ENCODE measurements at places on chromosomes 5 and 9.

DNA sequence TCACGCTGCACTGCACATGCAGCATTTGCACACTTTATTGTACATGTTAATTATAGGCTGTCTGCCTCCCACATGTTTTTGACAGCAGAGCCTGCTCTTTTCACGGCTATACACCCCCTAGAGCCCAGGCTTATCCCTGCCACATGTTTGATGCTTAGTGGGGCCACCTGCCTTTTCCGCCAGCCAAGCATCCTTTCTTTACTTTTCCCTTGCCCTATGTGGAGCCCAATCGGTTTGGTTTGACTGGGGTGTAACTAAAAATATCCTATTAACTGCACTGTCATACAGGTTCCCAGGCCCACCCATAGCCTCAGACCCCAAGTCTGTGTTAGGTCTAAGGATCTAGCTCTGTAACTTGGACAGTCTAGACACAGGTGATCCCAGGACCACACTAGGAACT lies 18.9 kb upstream of the S1PR3 start:
- DNase-seq = no peak

DNA sequence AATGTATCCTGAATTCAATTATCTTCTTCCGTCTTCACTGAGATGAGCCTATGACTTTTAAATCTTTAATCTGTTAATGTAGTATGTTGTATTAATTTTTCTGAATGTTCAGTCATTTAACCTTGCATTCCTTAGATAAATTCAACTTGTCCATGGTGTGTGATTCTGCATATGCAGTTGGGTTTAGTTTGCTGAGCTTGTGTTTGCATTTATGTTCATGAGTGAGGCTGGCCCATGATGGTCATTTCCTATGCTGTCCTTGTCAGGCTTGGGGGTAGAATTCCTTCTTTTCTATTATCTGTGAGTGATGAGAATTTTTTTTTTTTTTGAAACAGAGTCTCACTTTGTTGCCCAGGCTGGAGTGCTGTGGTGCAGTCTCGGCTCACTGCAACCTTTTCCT lies 131.8 kb upstream of the COL5A1 start:
- DNase-seq = no peak

- DNase-seq = no peak
Measured at GRCh38 chr9:134405527-134405926, 79.3 kb downstream of the RXRA start.

DNA sequence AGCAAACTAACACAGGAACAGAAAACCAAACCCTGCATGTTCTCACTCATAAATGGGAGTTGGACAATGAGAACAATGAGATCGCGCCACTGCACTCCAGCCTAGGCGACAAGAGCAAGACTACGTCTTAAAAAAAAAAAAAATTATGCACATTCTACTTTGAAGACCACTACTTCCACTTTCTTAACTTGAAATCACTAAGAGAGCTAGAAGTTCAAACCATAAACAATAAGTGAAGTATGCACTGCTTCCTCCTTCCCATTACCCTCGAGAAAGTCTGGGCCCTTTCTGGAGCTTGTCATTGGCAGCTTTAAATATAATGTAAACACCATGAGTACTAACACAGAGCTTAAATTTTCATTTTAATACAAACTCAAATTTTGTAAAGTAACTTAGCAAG lies 94.9 kb downstream of the TLE1 start:
- DNase-seq = no peak

DNA sequence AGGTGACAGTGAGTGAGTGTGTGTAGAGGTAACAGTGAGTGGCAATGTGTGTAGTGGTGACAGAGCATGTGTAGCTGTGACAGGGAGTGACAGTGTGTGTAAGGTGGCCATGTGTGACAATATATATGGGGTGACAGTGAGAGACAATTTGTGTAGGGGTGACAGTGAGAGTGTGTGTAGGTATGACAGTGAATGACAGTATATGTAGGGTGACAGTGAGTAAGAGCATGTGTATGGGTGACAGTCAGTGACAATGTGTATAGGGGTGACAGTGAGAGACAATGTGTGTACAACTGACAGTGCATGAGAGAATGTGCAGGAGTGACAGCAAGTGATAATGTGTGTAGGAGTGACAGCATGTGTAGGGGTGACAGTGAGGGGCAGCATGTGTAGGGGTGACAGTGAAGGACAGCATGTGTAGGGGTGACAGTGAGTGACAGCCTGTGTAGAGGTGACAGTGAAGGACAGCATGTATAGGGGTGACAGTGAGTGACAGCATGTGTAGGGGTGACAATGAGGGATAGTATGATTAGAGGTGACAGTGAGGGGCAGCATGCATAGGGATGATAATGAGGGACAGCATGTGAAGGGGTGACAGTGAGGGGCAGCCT lies 10.1 kb upstream of the GAPT start:
- DNase-seq = no peak

GRCh38 chr5:97480313-97480712 lies 297.3 kb upstream of the RIOK2 start:
- DNase-seq = no peak

- no peak for DNase-seq
Measured at GRCh38 chr9:98775831-98776441, 20.4 kb downstream of the ANKS6 start.

- no peak for DNase-seq
Measured at GRCh38 chr9:123616707-123617106, 260.7 kb downstream of the CRB2 start.

DNA sequence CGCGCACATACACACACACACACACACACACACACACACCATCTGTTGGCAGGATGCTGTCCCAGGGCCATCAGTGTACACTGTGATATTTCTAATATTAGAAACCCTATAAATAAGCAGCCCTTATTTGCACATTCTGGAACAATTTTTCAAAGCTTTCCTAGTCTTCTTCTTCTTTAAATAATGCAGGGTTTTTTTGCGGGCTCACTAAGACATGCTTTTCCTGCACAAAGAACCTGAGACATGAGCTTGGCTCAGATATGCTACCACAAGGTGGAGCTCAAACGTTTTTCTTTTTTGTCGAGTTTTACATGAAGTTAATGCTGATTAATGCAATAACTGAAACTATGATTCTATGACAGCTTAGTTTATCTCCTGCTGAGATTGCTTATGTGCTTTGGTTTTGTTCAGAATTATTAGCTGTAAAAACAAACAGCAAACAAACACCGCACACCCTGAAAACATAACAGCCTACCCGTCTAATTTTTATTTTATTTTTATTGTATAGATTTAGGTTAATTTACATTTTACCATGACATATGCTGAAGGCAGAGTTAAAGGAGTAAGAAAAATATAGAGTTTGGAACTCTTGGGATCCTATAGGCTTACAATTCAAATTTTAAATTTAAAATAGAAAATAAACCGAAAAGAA lies 95.8 kb downstream of the ALDH1A1 start:
- no peak for DNase-seq

- no peak for DNase-seq
Measured at GRCh38 chr5:122997294-122997693, 39.2 kb downstream of the PPIC start.

- no peak for DNase-seq
Measured at GRCh38 chr9:132908635-132909034, 29.9 kb downstream of the SPACA9 start.

DNA sequence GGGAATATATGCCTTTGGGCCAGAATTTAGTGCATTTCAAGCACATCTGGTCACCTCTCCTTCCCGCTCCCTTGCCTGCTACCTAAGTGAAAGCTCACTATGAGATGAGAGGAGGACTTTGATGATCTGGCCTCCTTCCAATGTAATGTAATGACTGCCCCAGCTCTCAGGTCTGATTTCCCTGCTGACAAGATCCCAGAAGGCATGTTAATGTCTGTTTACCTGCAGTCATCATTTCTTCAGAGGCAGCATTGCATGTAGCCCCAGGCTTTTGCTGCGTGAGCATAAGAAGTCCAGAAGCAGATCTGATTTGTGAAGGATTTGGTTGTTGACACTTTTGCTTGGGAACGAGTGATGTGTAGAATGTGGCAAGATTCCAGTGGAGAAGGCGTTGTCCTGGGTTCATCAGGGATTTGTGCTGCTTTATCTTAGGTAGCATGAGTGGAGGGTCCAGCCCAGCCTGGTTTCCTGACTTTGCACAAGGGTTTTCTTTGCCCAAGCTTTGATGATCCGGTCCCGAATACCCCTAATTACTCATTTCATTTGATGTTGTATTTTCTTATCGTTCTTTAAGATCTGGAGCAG lies 192.7 kb downstream of the GOLPH3 start:
- DNase-seq = no peak

DNA sequence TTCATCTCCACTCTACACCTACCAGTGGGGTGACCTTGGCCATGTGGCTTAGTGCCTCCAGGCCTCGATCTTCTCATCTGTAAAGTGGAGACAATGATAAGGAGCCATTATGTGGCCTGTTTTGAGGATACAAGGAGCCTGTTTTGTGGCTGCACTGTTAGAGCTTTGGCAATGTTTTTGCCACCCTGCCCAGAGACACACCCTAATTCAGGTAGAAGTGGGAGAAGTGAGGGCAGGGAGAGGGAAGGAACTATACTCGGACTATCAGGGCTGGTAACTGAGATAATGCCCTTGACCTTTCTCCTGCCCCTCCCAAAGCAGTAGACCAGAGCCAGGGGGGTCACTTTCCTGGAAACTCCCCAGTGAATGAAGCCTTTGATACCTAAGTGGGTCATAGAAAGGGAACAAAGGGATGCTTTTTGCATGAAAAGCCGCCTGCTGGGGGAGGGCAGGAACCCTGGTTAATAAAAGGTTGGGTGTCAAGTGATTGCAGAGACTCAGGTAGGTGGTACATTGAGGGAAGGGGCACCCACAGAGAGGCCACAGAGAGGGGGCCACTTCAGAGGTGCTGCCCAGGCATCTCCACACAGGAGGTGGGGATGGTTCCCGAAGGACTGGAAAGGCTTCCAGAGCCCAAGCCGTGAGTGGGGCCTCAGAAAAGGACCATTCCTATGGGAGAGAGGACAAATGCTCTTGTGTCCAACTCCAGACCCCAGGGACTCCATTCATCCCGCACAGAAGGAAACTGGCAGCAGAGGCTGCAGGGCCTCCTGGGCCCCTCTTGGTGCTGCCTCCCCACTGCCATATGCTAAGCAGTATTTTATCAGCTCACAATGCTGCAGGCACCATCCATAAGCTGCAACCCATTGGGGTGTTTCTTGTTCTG lies 42.3 kb upstream of the VDAC1 start:
- no peak for DNase-seq

DNA sequence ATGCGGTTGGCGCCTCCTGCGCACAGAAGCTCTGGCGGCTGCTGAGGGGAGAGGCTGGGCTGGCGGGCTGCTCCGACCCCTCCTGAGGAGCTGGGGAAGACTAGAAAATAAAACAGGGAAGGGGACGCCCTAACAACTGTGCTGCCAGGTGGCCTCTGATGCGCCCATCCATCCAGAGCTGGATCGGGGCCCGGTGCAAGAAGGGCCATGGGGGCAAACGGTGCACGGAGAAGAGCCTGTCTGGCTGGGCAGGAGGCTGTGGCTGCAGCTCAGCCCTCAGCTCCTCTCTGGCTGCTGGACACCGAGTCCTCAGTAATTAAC lies 21.0 kb upstream of the MRNIP start:
- DNase-seq = no peak

GRCh38 chr5:169814045-169814444 lies 166.2 kb downstream of the INSYN2B start:
- DNase-seq = no peak

GRCh38 chr5:115713408-115713807 lies 87.6 kb upstream of the TMED7 start:
- no peak for DNase-seq

DNA sequence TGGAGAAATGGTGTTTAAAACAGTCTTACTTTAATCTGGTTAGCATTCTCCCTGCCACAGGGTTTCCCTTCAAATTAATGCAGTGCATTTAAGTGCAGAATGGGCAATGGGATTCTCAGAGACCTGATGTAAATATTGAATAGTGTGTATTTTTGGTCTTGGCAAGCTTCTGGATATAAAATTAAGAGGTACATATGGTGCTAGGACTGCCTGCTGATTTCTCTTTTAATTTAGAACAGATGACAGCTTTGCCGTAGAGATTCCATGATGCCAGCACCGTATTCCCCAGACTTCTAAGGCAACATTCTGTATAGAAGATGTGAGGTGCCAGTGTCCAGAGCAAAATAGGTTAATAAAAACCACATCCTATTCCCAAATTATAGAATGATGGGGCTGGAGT lies 1.9 kb downstream of the MTAP start:
- no peak for DNase-seq

DNA sequence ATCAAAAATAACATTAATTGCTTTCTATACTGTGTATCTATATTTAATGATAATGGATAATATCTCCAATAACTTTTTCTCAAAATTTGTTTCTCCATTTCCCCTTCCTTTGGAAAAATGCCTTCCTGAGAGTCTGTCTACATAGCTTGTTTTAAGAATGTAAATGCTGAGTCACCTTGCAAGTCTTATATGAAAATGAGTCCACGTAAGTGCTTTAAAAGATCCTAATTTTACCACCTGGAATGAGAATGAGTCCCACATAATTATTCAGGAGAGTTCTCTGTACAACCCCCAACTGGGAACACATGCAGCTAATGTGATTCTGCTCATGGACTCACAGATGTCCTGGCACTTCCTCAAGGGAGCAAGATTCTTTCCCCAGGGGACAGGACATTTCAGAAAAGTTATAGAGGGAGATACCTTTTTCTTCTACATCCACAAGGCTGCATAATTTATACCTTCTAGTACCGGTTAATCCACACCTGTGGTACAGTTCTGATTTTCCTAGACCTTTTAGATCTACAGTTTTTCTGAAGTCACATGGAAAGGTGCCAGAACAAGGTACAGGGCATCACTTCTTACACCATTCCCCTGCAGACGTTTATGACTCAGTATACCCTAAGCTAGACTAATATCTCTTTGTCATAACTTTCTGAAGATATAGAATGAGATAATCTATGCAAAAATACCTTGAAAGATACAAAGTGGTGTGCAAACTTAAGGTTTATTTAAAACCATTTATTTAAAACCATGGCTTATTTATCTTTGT lies 314.1 kb downstream of the CETN3 start:
- no peak for DNase-seq

DNA sequence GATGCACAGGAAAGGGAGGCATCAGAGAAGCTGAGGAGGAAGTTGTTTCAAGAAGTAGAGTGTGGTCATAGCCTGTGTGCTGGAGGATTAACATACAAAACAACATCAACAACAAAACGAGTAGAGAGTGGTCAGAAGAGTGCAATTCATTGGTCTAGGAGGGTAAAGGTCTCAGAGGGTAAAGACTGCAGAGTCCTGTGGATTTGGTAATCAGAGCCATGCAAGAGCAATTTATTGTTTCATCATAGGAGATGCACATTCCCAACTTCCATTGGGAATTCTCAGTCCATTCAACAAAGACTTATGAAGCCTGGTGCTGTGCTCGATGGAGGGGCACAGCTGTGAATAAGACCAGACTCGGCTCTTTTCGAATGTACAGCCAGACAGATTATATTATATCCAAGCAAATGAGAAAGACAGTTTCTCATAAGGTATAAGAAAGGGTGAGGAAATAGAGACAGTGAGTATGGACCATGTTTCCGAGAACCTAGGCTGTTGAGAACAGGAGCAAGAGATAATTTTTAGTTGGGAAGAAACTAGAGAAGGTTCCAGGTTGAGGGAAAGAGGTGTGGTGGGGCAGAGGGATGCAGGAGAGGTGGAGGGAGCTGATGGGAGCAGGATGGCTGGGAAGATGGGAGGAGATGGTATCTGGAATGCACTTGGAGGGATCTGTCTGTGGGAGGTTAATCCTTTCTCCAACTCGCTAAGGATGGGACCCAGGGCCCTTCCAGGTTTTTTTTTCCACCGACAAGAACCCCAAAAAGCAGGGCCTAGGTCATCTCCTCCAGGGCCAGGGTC lies 7.9 kb upstream of the MYORG start:
- no peak for DNase-seq

GRCh38 chr5:6572086-6572824 lies 60.6 kb downstream of the NSUN2 start:
- no peak for DNase-seq
